HT-29 (cell line): ENCODE measurements at places on chromosomes 7 and 10. TPM values are rescaled to one million over a fixed set of nuclear protein-coding genes. Genes with fewer than 3 reads are reported as not detected.
A peak's percentile ranks its signal among the peaks of the same experiment; 100 is the strongest.

Gene TRIM50
- total RNA-seq: not detected in 2 replicates

Gene AOC1
- total RNA-seq: 25.2 and 25.8 TPM in 2 replicates

Gene AIFM2
- total RNA-seq: 19.2 and 21.6 TPM in 2 replicates

Gene LAMB1
- 29.4 and 46.6 TPM in 2 replicates for total RNA-seq

Gene HTRA1
- total RNA-seq: not detected in 2 replicates

Gene PNLIPRP1
- total RNA-seq: not detected in 2 replicates

Gene ADAM8
- total RNA-seq: 73.5 and 78.5 TPM in 2 replicates

Gene OR6B1
- total RNA-seq: not detected in 2 replicates

Gene RSPH10B
- 4.4 TPM in 1 of 2 replicates, not detected in the other for total RNA-seq

Gene HOXA7
- 5.6 and 10.7 TPM in 2 replicates for total RNA-seq

Gene DLX5
- not detected in 2 replicates for total RNA-seq

Gene CYP2W1
- 1.9 and 3.7 TPM in 2 replicates for total RNA-seq

- DNase-seq: peak; percentile 54
Observed at GRCh38 chr7:7564323-7564780, 2.3 kb upstream of the MIOS start.

GRCh38 chr7:84291756-84292155 is 97.2 kb upstream of the SEMA3A start:
- no peak for DNase-seq

DNA sequence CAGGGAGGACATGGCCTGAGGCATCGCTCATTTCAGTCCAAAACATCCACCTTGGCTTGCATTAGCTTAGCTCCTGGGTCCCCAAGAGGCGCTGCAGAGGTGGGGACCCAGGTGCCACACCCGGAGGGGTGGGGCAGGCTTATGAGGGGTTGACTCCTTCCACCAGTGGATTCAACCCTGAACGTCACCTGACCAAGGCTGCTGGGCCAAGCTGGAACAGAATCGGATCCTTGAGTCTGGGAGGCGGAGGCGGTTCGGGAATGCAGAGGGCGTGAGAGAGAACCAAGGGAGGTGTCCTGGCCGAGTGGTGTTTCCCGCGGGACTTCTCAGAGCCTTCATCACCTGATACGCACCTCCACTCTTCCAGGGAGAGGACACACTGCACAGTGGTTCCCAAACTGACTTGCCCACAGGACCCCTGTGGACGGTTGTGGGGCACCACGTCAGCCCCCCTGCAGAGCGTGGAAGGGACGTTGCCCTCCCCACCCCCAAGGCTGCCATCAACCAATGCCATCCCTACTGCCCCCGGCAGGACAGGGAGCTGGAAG is 4.5 kb upstream of the MICALL2 start:
- DNase-seq: peak; percentile 31

- no peak for DNase-seq
Observed at GRCh38 chr10:109115179-109115578, 808.1 kb downstream of the XPNPEP1 start.

- peak; percentile 53 for DNase-seq
Observed at GRCh38 chr10:43863859-43864591, 215.3 kb upstream of the ZNF32 start.

- no peak for DNase-seq
Observed at GRCh38 chr7:29416276-29416937, 147.2 kb upstream of the PRR15 start.

- DNase-seq: no peak
Observed at GRCh38 chr10:8417631-8418030, 363.1 kb downstream of the GATA3 start.

DNA sequence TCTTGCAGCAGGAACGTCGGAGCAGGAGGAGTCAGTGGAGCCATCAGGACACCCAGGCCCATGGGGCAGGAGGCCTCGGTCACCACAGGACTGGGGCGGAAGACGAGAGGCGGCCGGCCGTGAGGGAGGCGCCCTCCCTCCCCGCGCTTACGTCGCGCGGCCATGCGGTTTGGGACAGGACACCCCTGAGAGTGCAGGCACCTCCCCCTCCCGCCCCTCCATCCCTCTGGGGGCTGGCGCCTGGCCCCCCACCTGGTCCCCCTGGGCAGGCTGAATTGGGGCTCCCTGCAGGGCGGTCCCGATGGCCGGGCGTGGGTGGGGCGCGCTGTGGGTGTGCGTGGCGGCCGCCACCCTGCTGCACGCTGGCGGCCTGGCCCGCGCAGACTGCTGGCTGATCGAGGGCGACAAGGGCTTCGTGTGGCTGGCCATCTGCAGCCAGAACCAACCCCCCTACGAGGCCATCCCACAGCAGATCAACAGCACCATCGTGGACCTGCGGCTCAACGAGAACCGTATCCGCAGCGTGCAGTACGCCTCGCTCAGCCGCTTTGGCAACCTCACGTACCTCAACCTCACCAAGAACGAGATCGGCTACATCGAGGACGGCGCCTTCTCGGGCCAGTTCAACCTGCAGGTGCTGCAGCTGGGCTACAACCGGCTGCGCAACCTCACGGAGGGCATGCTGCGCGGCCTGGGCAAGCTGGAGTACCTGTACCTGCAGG is 74.4 kb downstream of the ELFN1 start:
- DNase-seq: no peak

DNA sequence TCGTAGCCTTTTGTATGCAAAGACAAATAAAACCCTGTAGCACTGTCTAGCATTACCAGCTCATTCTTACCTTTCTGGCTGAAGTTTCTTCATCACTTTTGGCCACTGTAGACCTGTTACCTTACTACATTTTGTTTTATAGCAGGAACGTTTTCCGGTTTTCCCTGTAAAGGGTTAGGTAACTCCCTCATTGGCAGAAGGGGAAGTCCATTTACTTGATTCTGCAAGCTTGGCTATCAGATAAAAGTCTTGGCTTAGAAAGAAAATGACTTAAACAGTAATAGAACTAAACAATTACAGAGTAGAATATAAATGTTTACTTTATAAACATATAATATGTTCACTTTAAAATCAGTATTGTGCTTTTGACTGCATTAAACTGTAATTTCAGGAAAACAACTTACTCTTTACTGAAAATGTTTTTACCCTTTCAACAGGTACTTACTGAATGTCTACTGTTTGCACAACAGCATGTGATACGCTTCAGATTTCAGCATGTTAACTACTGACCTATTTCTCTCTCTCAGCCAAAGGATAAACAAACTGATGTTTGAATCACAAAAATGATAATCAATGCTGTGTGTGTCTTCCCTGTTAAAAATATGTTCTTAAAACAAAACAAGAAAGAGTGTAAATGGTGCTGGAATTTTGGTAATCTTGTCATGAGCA is 67.1 kb downstream of the OTUD1 start:
- DNase-seq: no peak

DNA sequence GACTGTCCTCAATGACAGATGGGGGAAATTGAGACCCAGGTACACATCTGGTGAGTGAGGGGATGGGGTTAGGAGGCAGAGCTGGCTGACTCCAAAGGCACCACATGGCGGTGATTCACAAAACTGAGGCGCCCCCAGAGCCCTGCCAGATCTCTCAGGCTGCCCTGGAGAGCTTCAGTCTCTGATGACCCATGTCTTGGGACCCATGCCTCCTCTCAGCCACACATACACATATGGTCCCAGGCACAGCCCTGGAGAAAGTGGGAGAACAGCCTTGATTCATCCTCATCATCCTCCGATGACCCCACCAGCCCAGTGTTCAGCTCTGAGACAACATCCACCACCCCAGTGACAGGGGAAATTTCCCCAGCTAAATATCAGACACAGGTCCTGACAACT is 426.0 kb downstream of the RPS24 start:
- DNase-seq: no peak

GRCh38 chr7:32037650-32038198 is 32.5 kb downstream of the PDE1C start:
- DNase-seq: no peak

- no peak for DNase-seq
Observed at GRCh38 chr7:80380957-80381356, 130.9 kb downstream of the GNAT3 start.

DNA sequence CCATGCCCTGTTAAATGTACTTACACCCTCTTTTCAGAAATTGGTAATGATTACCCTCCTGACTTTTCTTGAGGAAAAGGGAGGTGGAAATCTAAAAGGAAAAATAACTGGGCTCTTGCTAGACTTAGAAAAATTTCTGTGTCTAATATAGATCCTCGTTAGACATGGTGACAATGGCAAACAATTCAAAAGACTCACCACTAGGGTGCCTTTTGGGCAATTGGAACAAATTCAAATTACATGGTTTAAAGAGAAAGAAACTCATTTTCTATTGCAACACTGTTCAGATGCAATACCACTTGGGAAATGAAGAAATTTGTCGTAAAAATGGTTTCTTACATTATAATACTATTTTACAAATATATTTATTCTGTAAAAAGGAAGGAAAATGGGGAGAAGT is 950.1 kb downstream of the GRM8 start:
- DNase-seq: peak; percentile 15
